PC-9 (cell line): ENCODE measurements at places on chromosomes 2 and 18.

GRCh38 chr2:176583607-176584006 is 314.4 kb downstream of the MTX2 start:
- peak; percentile 59 for DNase-seq

DNA sequence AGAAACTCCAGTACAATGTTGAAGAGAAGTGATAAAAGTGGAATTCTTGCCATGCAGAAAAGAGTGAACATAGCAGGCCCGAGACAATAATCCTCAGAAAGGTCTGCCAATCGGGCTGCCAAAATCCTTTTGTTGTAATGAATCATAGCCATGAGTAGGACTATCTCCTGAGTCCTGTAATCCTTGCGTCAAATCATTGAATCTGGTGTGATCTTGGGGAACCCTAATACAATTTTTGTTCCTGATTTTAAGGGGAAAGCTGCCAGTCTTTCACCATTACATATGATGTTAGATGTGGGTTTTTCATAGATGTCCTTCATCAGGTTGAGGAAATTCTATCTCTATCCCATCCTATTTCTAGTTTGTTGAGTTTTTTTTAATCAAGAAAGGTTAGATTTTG is 2.2 kb downstream of the TPGS2 start:
- DNase-seq = no peak

DNA sequence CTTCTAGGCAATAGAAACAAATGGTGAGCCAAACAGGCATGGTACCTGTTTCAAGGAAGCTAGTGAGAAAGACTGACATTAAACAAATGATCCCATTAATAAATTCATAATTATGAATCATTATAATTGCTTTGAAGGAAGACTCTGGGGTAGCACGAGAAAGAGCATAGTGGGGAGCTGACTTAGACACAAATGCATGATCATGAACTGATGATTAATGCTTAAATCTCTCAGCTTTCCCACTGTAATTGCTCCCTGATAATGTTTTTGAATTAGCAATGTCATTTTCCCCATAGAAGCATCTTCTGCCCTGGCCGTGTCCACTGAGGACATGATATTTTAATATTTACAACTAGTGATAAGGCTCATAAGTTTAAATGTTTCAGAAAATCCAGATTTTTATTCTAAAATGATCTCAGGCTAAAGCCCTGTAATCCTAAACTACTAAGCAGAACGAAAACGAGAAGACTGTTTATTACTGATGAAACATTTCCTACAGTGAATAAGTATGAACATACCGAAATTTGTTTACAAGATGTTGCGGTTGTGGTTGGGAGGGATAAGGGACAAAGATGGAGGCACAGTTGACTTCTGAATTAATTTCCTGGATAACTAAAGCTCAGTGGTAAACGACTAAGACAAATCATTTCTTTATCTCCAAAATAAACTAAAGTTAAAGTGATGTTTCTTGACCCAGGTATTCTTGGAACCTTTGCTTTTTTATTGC is 47.3 kb upstream of the TACR1 start:
- no peak for DNase-seq

GRCh38 chr18:22466608-22467395 is 49.1 kb upstream of the CTAGE1 start:
- peak; percentile 57 for DNase-seq

DNA sequence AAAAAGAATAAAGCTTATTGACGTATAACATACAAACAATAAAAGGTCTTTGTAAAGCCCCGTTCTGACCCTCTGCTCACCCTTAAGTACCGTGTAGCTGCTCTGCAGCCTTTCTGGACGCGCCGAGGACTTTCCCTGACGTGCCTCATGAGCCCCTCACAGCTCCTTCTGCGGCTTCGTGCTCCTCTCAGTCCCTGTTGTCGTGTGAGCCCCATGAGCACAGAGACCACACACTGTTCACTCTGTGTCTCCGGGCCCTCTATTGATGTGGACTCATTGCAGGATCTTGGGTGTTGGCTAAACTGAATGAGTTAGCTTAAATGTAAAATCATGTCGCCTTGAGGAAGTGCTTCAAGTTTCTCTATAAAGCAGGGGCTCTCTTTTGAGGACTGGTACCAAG is 43.6 kb upstream of the INHBB start:
- no peak for DNase-seq

GRCh38 chr2:135615404-135615803 is 84.1 kb downstream of the R3HDM1 start:
- no peak for DNase-seq

GRCh38 chr2:231357048-231357447 is 38.5 kb upstream of the B3GNT7 start:
- no peak for DNase-seq

- no peak for DNase-seq
Observed at GRCh38 chr2:138390316-138390945, 111.1 kb upstream of the SPOPL start.

DNA sequence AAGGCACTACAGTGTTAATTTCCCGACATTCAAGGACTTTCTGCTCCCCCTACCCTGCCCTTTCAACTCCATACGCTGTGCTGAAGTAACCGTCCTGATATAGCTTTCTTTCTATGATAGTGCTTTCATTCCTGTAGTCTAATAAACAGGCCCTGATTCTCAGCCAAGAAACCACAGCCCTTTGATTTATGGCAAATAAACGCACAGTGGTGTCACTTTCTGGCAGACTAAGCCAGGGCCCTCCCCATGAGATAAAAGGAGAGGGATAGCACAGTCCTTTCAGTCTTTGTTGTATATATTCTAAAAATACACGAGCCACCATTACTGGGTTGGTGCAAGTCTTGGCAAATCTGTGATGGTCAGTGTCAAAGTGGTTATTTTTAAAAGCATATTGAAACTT is 291.2 kb downstream of the ALPK2 start:
- DNase-seq = no peak

- DNase-seq = no peak
Observed at GRCh38 chr2:117065912-117066311, 748.6 kb upstream of the DDX18 start.

- no peak for DNase-seq
Observed at GRCh38 chr2:111194835-111195621, 74.3 kb downstream of the BCL2L11 start.

- DNase-seq = no peak
Observed at GRCh38 chr2:233928594-233929351, 11.6 kb downstream of the TRPM8 start.

GRCh38 chr2:127014630-127015029 is 92.3 kb downstream of the BIN1 start:
- DNase-seq = peak; percentile 76

DNA sequence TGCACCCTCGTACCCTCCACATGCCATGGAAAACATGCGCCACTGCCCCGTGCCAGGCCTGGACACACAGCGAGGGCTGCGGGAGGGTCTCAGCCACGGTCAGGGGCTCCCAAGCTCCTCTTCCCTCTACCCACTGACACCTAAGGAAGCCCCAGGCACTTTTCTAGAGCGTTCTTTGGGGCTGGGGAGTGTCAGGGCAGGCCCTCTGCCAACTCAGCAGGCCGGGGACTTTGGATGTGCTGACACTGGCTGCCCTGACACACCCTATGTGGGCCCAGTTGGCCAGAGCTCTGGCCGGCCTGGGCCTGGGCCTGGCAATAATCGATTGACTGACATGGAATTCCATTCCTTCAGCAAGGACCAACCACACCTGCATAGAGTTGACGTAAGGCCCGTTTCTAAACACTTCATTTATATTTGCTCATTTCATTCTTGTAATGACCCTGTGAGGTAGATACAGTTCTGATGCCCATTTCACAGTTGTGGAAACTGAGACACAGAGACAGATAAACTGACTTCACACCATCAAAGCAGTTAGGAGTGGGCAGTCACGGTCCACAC is 70.5 kb downstream of the ZFP36L2 start:
- DNase-seq = peak; percentile 20

- DNase-seq = no peak
Observed at GRCh38 chr2:36169843-36170242, 185.7 kb upstream of the CRIM1 start.

GRCh38 chr2:64400105-64400728 is 53.7 kb upstream of the LGALSL start:
- DNase-seq = peak; percentile 25

DNA sequence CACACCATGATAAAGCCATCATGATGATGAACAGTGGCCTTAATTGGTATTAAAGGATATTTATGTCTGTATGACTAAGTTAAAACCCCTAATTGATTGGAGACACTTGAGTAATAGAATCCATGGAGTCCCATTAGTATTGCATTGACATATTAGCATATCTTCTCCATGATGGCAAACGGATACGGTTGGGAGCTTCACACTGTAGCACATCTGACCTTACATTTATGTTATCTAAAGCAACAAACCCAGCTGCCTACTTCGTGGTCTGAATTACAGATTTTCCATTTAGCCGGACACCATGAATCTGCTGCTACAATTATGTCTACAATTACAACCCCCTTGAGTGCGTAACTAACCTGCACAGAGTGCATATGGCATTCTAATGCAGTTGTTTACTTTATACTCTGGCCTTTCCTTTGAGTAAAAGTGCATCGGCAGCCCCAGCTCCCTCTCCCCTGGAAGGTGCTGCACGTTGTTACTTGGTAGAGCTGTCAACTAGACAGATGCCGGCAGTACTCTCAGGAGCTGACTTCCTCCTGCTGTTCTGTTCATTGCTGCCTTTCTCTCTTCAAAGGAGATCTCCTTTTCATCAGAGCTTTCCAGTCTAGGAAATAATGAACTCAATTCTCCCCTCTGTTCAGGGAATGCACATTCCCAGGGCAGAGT is 92.1 kb downstream of the LRRC30 start:
- DNase-seq = no peak

GRCh38 chr2:71748227-71748626 is 294.9 kb downstream of the DYSF start:
- peak; percentile 72 for DNase-seq

DNA sequence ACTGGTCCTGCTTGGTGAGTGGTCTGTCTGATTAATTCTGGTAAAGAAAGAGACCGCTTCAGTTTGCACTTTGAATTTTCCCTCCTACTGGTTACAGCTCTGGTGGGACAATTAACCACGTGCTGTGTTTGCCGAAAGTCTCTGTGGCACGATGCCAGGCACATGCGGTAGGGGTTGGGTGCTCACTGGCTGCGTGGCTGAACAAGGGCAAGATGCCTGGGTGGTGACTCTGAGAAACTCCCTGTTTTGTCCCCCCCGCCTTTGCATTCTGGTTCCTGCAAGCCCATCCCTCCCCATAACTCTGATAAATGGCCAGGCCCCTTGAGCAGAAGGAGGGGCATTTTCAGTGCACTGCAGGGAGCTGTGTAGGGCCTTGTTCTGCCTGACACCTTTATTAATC is 206.1 kb downstream of the TFCP2L1 start:
- no peak for DNase-seq

- no peak for DNase-seq
Observed at GRCh38 chr2:235611349-235611748, 117.5 kb downstream of the AGAP1 start.

DNA sequence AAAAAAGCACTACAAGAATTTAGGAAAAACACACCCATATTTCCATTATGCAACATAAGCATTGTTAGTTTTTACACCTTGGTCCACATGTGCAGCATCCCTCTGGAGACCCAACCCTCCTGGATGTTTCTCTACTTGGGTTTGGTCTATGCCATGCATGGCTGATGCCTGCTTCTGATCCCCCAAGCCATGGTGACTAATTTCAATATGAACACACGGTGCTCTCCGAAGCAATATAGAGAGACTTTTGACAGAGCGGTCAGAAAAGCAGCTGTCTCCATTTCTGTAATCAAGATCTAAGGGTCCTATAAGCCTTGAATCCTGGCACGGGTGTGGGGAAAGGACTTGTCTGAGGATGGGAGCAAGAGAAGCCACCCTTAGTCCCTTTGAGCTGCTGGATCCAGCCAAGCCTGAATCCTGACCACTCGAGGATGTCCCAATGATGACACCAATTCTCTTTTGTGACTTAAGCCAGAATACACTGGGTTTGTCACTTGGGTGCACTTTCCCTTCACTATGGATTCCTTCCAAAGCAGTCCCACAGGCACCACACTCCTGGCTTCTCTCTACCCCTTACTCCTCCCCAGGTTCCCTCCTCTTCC is 91.5 kb downstream of the ACTR2 start:
- DNase-seq = no peak

DNA sequence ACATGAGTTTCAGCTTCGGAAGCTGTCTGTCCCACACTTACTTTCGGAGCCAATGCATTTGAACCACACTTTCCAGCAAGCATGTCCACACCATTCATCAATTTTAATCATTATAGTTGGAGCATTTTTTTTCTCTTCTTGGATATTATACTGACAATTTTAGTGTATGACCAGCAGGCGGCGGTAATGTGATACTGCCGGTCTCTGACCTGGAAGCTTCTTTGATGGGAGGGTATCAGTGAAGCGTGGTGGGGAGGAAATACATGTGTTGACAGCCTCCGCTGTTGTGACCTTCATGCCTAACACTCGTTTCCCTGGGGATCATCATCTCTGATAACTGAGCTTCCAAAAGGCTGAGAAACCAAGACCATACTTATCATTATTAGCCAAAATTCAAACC is 231.7 kb downstream of the GBX2 start:
- no peak for DNase-seq

GRCh38 chr2:43010438-43011157 is 215.8 kb downstream of the ZFP36L2 start:
- peak; percentile 64 for DNase-seq

GRCh38 chr18:56118422-56118821 is 520.0 kb downstream of the TXNL1 start:
- DNase-seq = no peak

DNA sequence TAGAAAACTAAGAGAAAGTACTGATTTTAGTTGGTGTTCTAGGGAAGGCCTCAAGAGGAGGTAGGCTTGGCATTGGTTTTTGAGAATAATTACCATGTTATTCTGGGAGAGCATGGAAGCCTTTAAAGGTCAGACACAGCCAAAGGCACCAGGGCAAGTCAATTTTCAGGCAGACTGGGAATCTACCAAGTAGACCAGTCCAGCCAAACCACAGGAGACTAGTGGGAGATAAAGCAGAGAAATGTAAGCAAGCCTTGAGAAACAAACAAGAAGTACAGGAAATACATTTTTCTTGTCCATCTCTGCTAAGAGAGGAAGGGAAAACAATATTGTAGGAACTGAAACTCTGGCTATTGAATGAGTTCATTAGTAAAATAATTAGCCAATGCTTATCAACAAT is 5.5 kb upstream of the CCDC68 start:
- no peak for DNase-seq

GRCh38 chr2:192749611-192750200 is 555.0 kb upstream of the TMEFF2 start:
- no peak for DNase-seq

DNA sequence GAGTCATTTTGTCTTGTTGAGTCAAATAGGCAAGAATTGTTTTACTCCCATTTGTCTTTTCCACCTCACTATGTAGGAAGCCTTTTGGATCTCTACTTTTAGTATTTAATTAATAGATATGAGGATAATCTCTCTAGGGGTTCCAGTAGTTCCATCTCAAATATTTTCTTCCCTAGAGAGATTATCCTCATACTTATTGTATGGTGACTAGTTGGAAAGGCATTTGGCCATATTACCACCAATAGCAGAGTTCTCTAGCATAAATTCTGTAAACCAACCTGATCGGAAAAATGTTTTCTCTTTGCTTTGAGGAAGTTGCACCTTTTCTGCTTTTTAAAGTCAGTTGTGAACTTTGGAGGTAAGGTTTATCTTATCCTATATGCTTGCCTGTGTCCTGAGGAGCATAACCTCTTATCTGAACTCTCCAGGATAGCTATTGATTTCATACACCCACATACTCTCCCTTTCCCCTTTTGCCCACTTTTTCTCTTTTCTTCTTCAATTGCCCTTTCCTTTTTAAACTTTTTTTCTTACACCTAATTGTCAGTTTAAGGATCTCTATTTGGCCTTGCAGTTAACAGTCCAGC is 100.8 kb downstream of the GALNT1 start:
- DNase-seq = no peak

GRCh38 chr2:51846796-51847195 is 814.9 kb upstream of the NRXN1 start:
- no peak for DNase-seq
